Stimulated activated naive CD4-positive, alpha-beta T cell treated with Interleukin-2 at 50 U/mL for 16 hours (primary cell): ENCODE measurements at places on chromosomes 11 and 22.

DNA sequence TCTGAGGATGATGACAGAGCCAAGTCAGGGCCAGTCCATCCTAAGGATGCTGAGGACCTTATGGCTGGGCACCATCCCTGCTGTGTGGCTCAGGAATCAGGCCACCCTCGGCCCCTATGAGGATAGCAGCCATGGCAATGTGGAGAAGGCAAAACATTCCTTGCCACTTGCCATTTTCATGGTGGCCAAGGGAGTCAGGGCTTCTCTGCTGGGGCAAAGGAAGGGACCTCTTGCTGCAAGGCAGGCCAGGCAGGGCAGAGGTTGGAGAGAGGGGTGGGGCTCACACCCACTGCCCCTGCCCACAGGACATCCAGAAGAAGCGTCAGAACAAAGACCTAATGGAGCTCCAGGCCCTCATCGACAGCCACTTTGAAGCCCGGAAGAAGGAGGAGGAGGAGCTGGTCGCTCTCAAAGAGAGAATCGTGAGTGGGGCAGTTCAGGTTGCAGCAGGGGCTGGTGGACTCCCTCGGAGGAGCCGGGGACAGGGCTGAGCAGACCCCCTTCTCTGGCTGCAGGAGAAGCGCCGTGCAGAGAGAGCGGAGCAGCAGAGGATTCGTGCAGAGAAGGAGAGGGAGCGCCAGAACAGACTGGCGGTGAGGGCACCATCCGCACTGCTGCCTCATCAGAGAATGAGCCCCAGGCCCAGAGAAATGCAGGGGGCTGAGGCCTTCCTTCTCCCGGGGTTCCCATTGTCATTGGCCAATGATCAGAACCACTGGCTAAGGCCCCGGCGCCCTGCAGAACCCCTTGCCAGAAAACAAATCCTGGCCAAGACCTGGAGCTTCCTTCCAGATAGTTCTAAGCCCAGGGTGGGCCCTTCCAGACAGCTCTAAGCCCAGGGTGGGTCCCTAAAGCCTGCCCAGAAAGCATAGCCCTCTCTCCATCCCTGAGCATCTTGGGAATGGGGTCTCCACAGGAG lies 13.5 kb upstream of the MRPL23 start:
- no peak for DNase-seq

GRCh38 chr11:316031-316701 lies 2.3 kb downstream of the IFITM1 start:
- DNase-seq, result no peak

DNA sequence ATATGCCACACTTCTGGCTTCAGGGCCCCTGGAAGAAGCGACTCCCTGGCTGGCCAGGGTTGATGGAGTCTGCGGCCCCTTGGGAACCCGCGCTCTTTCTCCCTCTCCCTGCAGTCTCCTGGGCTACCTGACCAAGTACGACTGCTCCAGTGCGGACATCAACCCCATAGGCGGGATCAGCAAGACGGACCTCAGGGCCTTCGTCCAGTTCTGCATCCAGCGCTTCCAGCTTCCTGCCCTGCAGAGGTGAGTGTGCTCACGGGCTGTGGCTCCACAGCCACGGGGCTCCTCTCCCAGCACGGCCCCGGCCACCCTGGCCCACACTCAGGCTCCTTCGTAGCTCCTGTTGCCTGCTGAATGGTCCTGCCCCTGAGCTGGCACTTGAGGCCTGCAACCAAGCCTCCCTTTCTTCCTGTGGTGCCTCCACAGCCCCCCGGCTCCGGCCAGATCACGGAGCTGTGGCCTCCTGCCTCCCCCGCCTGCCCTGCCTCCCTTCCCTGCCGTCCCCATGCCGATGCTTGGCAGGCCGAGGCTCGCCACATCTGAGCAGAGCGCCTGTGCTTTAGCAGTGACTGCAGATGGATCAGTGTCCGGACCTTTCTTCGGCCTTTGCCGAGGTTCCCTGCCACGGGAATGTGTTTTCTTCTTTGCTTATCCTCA lies 36.2 kb upstream of the KRTAP5-7 start:
- no peak for DNase-seq

DNA sequence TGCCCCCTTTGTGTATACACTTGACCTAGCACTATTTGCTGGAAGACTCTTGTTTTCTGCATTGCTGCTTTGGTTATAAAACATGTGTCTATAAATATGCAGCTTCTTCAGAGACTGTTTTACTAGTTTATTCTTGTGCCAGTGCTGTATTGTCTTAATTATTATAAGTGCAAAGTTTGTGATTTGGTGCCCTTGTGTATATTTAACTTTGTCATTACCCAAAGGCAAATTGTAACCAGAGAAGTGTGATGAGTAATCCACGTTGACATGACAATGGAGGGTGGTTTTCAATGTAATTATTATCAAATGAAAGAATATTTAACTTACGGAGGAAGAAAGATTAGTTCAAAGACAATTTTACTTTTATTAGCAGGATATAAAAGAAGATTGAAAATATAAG lies 75.0 kb upstream of the PRODH start:
- DNase-seq, result no peak

DNA sequence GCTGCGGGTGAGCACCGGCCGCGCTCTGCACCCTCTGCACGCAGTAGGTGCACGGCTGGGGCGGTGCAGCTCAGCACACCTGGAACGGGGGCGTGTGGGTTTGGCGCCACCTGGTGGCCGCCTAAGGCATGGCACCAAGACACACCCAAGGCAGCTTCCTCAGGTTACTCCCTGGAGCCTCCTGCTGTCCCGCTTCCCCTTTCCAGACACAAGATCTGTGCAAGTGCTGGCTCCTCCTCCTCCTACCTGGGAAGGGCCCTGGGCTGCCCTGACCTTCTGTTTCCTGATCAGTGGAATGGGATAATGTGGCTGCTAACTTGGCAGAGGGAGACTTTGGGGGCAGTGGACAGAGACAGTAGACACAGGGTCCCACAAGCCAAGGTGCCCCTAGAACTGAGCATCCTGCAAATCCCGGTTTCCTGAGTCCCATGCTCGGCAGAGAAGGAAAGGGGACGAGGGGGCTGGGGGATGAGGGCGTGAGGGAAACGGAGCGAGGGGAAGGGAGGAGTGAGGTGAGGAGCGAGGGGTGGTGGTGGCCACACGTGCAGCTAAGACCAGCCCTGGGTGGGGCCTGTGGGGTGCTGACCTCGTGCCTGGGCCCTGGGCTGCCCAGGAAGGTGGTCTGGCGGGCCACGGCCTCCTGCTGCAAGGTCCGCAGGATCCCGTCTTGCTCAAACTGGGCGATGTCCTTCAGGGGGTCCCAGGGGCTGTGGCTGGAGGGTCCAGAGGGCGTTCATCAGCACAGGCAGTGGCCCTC lies 34.8 kb upstream of the CARS1 start:
- peak; percentile 41 for DNase-seq

DNA sequence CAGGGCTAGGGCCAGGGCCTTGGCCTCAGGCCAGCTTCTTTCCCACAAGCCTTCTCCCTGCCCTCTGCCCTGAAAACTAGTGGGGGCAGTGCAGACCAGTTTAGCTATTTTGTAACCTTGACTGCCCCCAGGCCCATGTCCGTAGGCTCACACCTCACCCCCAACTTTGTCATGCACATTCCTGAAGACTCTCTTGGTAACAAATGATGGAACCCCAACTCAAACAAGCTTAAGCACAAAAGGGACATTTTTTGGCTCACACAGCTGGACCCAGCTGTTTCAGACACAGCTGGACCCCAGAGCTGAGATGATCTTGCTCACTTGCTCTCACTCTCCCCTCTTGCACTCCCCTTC lies 46.6 kb downstream of the KCNQ1OT1 start:
- no peak for DNase-seq

DNA sequence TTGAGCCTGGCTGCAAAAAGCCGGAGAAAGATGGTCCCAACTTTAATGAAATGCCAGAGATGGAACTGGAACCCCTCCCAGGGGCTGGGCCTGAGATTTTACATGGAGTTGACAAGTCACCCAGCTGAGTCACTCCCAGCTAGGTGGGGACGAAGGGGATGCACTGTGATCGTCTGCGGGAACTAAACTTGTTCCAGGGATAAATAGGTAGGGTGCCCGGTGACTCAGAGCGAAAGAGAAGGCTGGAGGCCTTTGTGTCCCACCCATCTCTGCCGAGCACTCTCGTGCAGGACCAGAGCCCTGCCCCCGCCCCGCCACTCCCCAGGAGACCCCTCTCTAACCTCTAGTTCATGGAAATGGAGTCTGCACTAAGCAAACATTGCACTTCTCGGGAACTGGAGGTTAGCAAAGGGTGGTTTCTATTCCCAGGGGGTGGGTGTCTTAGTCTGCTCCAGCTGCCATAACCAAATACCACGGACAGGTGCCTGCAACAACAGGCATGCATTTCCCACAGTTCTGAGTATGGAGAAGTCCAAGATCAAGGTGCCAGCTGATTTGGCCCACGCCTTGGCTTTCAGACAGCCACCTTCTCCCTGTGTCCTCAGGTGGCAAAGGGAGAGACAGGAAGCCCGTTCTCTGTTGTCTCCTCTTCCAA lies 60.7 kb upstream of the FADD start:
- DNase-seq, result no peak

DNA sequence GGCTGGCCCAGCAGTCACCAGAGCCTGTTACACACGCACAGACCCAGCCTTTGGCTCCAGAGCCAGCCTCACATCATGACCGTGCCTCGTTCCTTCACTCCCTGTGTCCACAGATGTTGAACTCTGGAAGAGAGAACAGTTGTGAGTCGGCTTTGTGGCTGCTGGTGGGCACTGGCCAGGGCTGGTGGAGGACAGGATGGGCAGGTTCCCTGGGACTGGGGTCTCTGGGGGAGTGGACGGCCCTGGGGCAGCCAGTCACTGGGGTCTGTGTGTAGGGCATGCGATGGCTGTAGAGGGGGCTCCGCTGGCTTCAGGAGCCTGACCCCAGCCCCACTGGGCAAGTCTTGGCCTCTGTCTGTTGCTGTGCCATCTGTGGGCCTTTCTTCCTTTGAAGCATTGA lies 1070.1 kb downstream of the BRD1 start:
- no peak for DNase-seq

GRCh38 chr22:25123677-25124076 lies 76.0 kb upstream of the CRYBB3 start:
- DNase-seq, result no peak

DNA sequence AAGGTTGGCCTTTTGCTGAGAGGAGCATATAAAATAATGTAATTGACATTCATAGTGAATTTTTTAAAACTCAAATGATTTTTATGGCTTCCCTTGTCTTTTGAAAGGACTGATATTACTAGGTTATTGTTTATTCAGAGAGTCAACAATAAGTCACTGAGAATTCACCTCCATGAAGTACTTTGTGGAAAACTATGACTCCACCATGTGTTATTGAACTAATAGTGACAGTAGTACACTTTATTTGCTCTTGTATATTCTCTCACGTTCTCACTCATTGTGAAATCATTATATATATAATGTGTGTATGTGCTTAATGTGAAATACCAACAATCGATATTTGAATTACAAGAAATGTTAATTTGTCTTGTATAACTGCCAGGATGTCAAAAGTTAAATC lies 267.4 kb upstream of the CCDC179 start:
- DNase-seq, result no peak

DNA sequence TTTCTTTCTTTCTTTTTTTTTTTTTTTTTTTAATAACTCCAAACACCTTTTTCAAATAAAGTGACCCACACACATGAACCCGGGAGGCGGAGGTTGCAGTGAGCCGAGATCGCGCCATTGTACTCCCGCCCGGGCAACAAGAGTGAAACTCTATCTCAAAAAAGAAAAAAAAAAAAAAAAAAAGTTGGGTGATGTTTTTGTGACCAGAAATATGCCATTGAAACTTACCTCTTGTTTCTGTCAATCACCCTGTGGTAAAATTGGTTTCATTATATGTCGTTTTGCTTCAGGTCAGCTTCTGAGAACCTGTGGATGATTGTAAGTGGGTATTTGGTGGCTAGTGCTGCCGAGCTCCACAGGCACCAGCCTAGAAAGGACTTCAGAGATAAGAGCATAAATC lies 238.8 kb downstream of the TBC1D22A start:
- no peak for DNase-seq

DNA sequence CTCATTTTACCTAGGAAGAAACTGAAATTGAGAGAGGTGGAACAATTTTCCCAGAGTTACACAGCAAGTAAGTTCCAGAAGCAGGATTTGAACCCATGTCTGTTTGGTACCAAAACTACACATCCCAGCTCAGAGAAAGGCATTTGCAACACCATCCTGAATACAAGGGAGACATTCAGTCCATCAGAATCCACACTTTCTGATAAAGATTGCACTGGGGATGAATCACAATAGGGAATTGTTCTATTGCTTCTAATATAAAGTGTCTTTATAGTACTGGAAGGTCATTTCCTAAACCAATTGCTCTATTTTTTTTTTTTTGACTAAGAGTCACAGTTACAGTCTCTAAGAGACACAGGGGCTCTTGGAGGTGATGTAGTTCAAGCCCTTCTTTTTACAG lies 208.1 kb upstream of the CADM1 start:
- DNase-seq, result no peak

GRCh38 chr11:12180257-12181205 lies 70.1 kb downstream of the MICAL2 start:
- no peak for DNase-seq

GRCh38 chr11:128331317-128331716 lies 256.0 kb downstream of the ETS1 start:
- DNase-seq, result no peak

- no peak for DNase-seq
Measured at GRCh38 chr11:36381015-36381360, 84.9 kb downstream of the PRR5L start.

GRCh38 chr22:46598737-46599424 lies 21.3 kb upstream of the GRAMD4 start:
- DNase-seq, result no peak

GRCh38 chr11:128618603-128619002 lies 31.2 kb upstream of the ETS1 start:
- DNase-seq, result no peak

DNA sequence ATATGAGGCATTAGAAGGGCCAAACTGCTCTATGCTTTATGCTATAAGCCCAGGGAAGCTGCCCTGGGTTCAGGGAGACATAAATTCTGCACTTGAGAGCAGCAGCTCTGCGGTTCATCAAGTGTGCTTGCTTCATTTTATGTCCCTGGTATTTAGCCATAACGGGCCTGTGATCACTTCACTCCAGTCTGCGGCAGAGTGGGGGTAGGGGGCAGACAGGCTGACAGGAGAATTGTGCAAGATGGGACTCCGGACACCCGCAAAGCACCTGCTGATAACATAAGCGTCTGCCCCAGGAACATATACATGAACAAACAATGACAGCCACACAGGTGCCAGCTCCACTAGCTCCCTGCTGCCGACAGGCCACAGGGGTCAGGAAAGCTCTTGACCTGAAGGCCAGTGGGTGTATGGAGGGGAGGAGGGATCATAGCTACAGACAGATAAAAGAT lies 56.1 kb downstream of the SMCO4 start:
- no peak for DNase-seq

DNA sequence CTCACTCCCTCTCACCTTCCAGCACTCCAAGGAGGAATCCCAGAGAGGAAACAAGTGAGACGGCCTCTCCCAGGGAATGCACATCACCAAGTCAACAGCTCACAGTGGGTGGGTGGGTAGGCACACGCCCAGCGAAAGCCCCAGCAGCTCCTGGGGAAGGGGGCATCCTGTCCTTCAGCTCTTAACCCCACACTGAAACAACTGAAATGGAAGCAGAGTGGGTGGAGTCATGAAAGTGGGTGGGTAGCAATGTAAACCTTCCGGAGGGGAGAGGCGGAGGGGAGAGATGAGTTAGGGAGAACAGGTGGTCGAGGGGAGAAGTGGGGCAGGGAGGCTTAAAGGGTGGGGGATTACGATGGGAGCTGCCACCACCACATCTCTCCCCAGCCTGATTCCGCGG lies 5.4 kb downstream of the MCHR1 start:
- no peak for DNase-seq
